ENCODE measurements at places on chromosomes 6 and 20. TPM values are rescaled to one million over a fixed set of nuclear protein-coding genes. Genes with fewer than 3 reads are reported as not detected.

Gene NRSN1
- total RNA-seq: not detected

Gene SAMD10
- total RNA-seq: 0.09 TPM

Gene TRIM27
- total RNA-seq: 55.2 TPM

Gene MAN1A1
- total RNA-seq: 59.3 TPM

Gene C20orf173
- not detected for total RNA-seq

Gene PRICKLE4
- total RNA-seq: 0.43 TPM

Gene ECT2L
- not detected for total RNA-seq

Gene FOXF2
- total RNA-seq: 4.5 TPM

Gene CLVS2
- not detected for total RNA-seq

Gene MEP1A
- total RNA-seq: not detected

Gene MTFR2
- total RNA-seq: 0.17 TPM

Gene TP53TG5
- not detected for total RNA-seq

Gene TBC1D22B
- total RNA-seq: 2.7 TPM

Gene CRISP2
- not detected for total RNA-seq

Gene DLK2
- total RNA-seq: 5.8 TPM

Gene TCF21
- total RNA-seq: 1.5 TPM

Gene SMAP1
- total RNA-seq: 17.6 TPM

Gene POFUT1
- 37.8 TPM for total RNA-seq

Gene TRAPPC3L
- total RNA-seq: not detected

Gene ANKRD66
- total RNA-seq: not detected

Gene MATN4
- total RNA-seq: not detected

Gene CPNE5
- 0.09 TPM for total RNA-seq

Gene CYP24A1
- not detected for total RNA-seq

Gene CITED2
- total RNA-seq: 232 TPM

Gene WFDC2
- total RNA-seq: not detected

Gene BPI
- 0.12 TPM for total RNA-seq

Gene TXNDC5
- total RNA-seq: 237 TPM

Gene BEND3
- 0.60 TPM for total RNA-seq

Gene SLC22A1
- total RNA-seq: not detected

Gene PI16
- 0.35 TPM for total RNA-seq

Gene NR2E1
- not detected for total RNA-seq

Gene PHACTR1
- 1.1 TPM for total RNA-seq

Gene RIPPLY2
- not detected for total RNA-seq

Gene ROMO1
- total RNA-seq: 424 TPM

Gene ZNF343
- total RNA-seq: 15.9 TPM

Gene RAB32
- 95.8 TPM for total RNA-seq

Gene FGD2
- not detected for total RNA-seq

Gene CPXM1
- 13.2 TPM for total RNA-seq

Data from pericardium fibroblast (primary cell).